Activated CD8-positive, alpha-beta T cell treated with anti-CD3 and anti-CD28 coated beads for 36 hours (primary cell): ENCODE measurements at places on chromosomes 7 and 10.
A peak's percentile ranks its signal among the peaks of the same experiment; 100 is the strongest.

- no peak overlapping the region for H3K27ac ChIP-seq
- H3K4me3 ChIP-seq, result no peak overlapping the region
- no peaks in the 10 kb centered on the region for H3K36me3 ChIP-seq
These were observed 19.5 kb downstream of the LRMDA start for GRCh38 chr10:75450644-75451640.

DNA sequence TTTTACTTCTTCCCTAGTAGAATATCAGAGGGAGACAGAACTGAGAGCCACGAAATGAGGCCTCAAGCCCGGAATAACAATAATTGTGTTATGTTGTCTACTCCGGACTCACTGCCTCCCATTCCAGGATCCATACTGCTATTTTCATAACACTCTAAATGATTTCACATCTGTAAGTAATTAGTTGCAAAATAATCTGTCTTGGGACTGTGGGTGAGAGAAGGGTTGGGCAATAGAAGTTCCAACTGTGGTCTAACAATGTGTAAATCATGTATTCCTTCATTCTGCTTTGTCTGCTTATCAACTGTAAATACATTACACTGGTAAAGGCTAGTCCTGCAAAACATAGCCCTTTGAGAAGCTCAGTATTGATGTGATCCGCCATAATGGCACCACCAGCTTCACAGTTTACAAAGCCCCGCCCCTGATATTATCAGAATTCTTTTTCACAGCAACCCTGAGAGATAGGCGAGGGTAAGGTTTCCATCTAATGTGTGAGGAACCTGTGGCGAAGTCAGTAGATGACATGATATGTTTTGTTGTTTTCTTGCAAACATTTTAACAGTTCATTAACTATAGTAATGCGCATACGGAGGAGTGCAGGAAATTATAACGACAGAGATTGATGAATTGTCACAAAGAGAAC, 265.7 kb upstream of the BMPER start:
- no peak overlapping the region for H3K4me3 ChIP-seq
- H3K4me1 ChIP-seq, result no peaks in the 10 kb centered on the region
- H3K36me3 ChIP-seq, result no peaks in the 10 kb centered on the region
- H3K27ac ChIP-seq, result no peak overlapping the region
- no peak for DNase-seq
- H3K27me3 ChIP-seq, result no peaks in the 10 kb centered on the region

- peaks cover 6% of the 10 kb centered on the region for H3K27me3 ChIP-seq
- H3K4me3 ChIP-seq, result no peak overlapping the region
- no peak overlapping the region for H3K27ac ChIP-seq
These were observed 7.8 kb upstream of the PNPLA8 start for GRCh38 chr7:108533712-108534111.

GRCh38 chr7:44961844-44962482, 16.9 kb downstream of the MYO1G start:
- no peaks in the 10 kb centered on the region for H3K27me3 ChIP-seq
- peak; percentile 55 for DNase-seq
- peaks cover 19% of the 10 kb centered on the region for H3K4me1 ChIP-seq
- H3K27ac ChIP-seq, result no peak overlapping the region
- peaks cover 39% of the 10 kb centered on the region for H3K36me3 ChIP-seq

GRCh38 chr7:77293046-77293445, 93.4 kb upstream of the FGL2 start:
- DNase-seq, result no peak
- H3K4me1 ChIP-seq, result no peaks in the 10 kb centered on the region
- H3K27ac ChIP-seq, result no peak overlapping the region
- H3K4me3 ChIP-seq, result no peak overlapping the region
- H3K27me3 ChIP-seq, result no peaks in the 10 kb centered on the region

GRCh38 chr7:154744256-154744860, 258.6 kb downstream of the PAXIP1 start:
- no peak overlapping the region for H3K4me3 ChIP-seq
- H3K27ac ChIP-seq, result no peak overlapping the region
- DNase-seq, result peak; percentile 46

GRCh38 chr10:88826388-88826787, 23.9 kb downstream of the LIPM start:
- DNase-seq, result no peak
- H3K27ac ChIP-seq, result peak overlapping the region; percentile 85
- no peak overlapping the region for H3K4me3 ChIP-seq
- H3K36me3 ChIP-seq, result peaks cover 5% of the 10 kb centered on the region

GRCh38 chr10:12823328-12823727, 178.2 kb downstream of the CCDC3 start:
- no peak for DNase-seq
- no peaks in the 10 kb centered on the region for H3K27me3 ChIP-seq
- no peak overlapping the region for H3K4me3 ChIP-seq
- peaks cover 7% of the 10 kb centered on the region for H3K36me3 ChIP-seq
- H3K4me1 ChIP-seq, result no peaks in the 10 kb centered on the region

DNA sequence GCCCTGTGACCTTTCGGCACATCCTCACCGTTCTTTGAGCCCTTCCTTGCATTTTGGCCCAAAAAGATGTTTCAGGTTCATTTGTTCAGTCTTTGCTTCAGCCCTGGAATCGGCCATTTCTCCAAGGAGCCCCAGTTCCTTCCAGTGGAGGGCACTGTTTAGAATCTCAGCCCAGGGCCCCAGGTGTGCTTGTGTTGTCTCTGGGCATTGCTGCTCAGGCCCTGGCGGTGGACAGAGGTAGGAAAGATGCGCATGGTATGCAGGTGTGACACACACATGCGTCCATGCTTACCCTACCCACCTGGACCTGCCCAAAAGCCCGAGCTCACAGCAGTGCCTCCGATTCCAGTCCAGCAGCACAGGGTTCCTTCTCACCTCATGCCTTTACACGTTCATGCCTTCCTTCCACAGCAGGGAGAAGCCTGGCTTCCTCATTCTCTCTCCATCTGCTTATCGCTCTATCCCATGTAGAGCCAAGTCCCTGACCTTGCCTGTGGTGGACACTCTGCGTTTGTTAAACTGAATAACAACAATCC, 70.6 kb downstream of the LHPP start:
- no peak for DNase-seq
- H3K4me3 ChIP-seq, result no peak overlapping the region
- no peaks in the 10 kb centered on the region for H3K36me3 ChIP-seq
- H3K27ac ChIP-seq, result no peak overlapping the region

GRCh38 chr7:133688483-133689239, 435.8 kb downstream of the EXOC4 start:
- H3K27ac ChIP-seq, result no peak overlapping the region
- H3K27me3 ChIP-seq, result no peaks in the 10 kb centered on the region
- H3K36me3 ChIP-seq, result peaks cover 2% of the 10 kb centered on the region
- no peaks in the 10 kb centered on the region for H3K4me1 ChIP-seq

DNA sequence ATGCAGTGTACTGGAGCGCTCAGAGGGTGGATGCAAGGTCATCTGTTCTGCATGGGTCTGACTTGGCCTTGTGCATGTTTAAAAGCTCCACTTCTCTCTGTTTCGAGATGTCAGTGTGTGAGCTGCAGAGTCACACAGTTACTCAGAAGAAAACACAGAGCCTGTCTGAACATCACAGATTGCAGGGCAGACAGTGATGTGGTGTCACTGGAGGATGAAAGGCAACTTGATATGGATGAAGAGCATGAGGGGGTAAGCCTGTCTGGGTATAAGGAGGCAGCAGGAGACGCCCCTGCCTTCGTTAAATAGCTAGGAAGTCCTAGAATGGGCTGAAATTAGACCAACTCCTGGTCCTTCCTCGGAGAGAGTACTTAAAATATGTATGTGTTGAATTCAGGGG, 67.5 kb upstream of the LRRC18 start:
- no peaks in the 10 kb centered on the region for H3K27me3 ChIP-seq
- no peaks in the 10 kb centered on the region for H3K4me1 ChIP-seq
- H3K27ac ChIP-seq, result no peak overlapping the region
